ENCODE measurements at places on chromosomes 4 and X. TPM values are rescaled to one million over a fixed set of nuclear protein-coding genes. Genes with fewer than 3 reads are reported as not detected.

DNA sequence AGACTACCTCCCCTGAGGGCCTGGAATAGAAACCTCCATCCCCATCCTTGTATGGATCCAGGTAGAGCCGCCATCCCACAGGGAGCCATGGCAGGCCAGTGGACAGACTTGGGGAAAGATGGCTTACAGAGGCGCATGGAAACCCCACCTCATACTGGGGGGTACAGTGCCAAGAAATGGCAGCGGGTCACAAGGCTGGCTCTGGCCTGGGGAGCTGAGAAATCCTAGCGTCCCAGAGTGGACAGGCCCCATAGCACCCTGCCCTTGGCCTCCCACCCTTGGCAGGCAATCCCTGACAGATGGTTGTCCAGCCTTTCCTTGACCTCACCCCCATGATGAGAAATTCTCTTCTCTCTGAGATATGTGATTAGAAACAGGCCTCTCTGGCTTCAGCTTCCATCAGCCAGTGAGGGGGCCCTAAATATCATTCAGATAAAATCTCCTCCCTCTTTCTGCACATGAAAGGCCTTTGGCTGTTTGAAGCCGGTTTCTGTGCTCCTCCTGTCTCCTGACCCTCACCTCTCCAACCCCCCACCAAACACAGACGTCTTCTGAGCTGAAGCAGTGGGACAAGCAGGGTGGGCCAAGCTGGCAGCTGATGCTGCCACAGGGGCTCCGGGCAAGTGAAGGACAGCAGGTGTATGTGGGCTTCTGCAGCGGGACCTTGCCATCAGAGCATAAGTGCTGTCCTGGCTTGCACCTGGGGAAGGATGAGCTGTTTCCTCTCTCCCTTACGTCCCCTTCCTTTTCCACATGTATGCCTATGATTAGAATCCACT lies 204.4 kb upstream of the MAMLD1 start:
- no peak for DNase-seq

GRCh38 chr4:16386711-16387320 lies 160.5 kb upstream of the TAPT1 start:
- no peak for DNase-seq

GRCh38 chr4:76809594-76810305 lies 88.2 kb downstream of the SOWAHB start:
- no peak for DNase-seq

DNA sequence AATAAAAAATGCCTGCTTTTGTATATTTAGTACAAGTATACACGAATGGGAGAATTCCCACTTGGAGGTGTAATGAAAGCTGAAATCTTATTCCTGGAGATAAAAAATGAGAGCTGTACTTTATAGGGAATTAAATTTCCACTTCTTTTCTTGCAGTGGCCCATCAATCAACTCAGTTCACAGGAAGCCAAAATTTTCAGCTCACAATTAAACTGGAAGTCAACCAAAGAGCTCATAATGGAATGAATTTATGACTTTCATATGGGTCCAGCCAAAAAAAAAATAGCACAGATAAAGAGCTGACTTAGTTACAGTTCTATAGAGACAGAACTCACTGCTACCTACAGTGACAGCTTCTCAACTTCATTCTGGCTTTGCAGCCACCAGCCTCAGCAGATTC lies 115.2 kb upstream of the TBC1D9 start:
- no peak for DNase-seq

Gene TACR3
- not detected for polyA plus RNA-seq

GRCh38 chr4:87257523-87257922 lies 37.1 kb upstream of the KLHL8 start:
- no peak for DNase-seq
